NCI-H446 (cell line): ENCODE measurements at places on chromosomes 1 and 21.

- no peak for DNase-seq
These were observed 8.7 kb upstream of the BARHL2 start for GRCh38 chr1:90725657-90726424.

GRCh38 chr21:43618940-43619339 is 40.3 kb downstream of the HSF2BP start:
- no peak for DNase-seq

GRCh38 chr1:217369271-217369981 is 261.5 kb downstream of the GPATCH2 start:
- DNase-seq = no peak

DNA sequence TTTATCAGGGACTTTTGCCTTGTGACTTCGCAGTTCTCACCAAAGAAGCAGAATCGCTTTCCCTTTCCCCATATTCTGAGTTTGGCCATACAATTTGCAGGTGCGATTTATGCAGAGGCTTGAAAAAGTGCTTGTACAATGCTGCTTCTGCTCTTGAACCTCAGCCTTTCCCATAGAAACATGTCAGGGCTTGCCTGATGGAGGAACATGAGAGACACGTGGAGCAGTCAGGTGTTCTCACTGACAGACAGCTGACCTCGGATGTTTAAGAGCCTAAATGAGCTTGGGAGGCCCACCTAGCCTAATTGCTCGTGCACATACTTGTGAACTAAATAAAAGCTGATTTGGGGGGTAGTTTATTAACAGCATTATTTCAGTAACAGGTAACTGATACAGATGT is 290.0 kb downstream of the S1PR1 start:
- DNase-seq = no peak
